ENCODE measurements at places on chromosomes 1 and 21. TPM values are rescaled to one million over a fixed set of nuclear protein-coding genes. Genes with fewer than 3 reads are reported as not detected.

Gene FAM72C
- total RNA-seq: 1.5 TPM

DNA sequence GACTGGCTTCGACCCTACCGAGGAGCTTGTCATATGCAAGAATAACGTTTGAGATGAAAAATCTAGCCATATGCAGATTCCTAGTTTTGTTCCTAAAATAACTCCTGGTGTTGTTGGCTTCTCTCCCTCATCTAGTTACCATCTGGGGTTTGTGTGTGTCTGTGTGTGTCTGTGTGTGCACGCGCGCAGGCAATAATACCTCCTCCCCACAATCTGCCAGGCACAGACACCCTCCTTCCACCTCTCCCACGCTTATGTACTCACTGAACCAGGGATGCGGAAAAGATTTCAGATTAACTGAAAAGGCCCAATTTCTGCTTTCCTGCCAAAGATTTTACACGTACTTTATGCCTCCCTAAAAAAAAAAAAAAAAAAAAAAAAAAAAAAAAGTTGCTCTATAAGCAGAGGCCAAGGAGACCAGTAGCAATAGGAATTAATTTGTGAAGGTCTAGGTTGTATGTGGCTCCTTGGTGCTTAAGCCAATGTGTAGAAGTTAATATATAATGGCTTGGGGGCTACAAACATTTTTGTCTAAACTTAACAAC is 452.7 kb downstream of the NUF2 start:
- no peak for DNase-seq
- H3K27me3 ChIP-seq: no peaks in the 10 kb centered on the region
- no peak overlapping the region for H3K4me3 ChIP-seq
- no peaks in the 10 kb centered on the region for H3K4me1 ChIP-seq

- no peak overlapping the region for H3K4me3 ChIP-seq
- H3K27me3 ChIP-seq: no peaks in the 10 kb centered on the region
- peaks cover 13% of the 10 kb centered on the region for H3K4me1 ChIP-seq
These were observed 3.0 kb upstream of the PPIE start for GRCh38 chr1:39735731-39736130.

DNA sequence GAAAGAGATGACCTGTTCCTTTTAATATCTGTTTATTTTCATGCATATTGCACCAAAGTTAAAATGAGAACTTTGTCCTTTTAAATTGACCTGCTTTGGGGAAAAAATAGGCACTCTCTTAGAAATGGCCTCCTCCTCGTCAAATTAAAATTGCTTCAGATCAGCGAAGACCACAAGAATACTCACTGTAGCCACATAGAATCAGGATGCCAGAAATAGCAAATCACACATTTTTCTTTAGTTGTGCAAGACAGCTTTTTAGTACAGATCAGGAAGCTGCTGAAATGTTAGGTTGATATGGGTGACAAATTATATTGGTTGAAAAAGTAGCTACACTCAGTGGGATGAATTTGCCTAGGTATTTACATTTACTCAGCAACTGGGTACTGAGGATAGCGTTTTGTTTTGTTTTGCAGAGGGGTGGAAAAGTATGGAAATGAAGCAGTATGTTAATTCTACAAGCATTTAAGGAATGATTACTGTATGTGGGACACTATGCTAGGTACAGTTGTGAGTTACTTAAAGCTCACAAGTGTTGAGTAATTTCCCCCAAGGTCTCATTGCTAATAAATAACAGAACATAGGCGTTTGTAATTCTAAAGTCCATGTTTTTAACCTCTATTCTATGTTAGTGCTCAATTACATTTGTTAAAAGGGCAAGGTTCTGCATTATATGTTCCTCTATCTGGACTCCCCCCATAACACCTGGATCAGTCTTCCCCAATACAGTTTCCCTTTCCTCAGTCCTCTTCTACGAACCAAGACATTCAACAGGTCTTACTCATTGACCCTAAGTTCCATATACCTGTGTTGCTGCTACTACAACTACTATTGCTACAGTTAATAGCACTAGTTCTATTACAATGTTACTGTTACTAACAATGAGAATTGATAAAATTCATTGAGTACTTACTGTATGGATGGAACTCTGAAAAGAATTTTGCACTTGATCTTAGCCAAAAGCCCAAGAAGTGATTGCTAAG is 99.4 kb upstream of the S1PR1 start:
- peak; percentile 65 for DNase-seq
- no peaks in the 10 kb centered on the region for H3K36me3 ChIP-seq
- H3K4me1 ChIP-seq: peaks cover 29% of the 10 kb centered on the region
- no peaks in the 10 kb centered on the region for H3K27me3 ChIP-seq
- H3K27ac ChIP-seq: no peak overlapping the region

Gene LCE1A
- total RNA-seq: not detected

Gene FBXO2
- total RNA-seq: 10.7 TPM

Gene TMPRSS15
- not detected for total RNA-seq

Data from lung (tissue), 17 donors.